ENCODE measurements at places on chromosomes 6 and 20.

DNA sequence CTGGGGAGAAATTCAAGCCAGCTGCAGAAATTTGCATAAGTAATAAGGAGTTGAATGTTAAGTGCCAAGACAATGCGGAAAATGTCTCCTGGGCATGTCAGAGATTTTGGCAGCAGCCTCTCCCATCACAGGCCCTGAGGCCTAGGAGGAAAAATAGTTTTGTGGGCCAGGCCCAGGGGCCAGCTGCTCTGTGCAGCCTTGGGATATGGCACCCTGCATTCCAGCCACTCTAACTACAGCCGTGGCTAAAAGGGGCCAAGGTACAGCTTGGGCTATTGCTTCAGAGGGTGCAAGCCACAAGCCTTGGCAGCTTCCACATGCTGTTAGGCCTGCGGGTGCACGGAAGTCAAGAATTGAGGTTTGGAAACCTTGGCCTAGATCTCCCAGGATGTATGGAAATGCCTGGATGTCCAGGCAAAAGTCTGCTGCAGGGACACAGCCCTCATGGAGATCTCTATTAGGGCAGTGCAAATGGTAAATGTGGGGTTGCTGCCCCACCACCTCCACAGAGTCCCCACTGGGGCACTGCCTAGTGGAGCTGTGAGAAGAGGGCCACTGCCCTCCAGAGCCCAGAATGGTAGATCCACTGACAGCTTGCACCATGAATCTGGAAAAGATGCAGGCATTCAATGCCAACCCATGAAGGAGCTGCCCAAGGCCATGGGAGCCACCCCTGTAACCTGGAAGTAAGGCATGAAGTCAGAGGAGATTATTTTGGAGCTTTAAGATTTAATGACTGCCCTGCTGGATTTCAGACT is 126.5 kb downstream of the DTNBP1 start:
- DNase-seq = no peak

DNA sequence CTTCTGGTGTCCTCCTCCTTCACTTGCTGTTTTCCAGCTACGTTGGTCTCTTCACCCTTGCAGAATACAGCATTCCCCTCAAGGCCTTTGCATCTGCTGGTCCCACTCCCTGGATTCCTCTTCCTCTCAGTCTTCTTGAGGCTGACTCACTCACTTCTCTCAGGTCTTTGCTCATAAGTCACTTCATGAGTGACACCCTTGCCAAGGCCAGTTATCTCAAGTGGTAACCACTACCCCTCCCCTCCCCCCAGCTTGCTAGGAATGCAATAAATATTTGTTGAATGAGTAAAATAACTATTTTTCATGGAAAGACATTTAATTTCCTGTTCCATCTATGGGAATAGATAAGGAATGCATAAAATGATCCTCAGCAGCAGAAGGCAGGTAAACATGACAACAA is 131.7 kb downstream of the PLCB4 start:
- DNase-seq = peak; percentile 43

DNA sequence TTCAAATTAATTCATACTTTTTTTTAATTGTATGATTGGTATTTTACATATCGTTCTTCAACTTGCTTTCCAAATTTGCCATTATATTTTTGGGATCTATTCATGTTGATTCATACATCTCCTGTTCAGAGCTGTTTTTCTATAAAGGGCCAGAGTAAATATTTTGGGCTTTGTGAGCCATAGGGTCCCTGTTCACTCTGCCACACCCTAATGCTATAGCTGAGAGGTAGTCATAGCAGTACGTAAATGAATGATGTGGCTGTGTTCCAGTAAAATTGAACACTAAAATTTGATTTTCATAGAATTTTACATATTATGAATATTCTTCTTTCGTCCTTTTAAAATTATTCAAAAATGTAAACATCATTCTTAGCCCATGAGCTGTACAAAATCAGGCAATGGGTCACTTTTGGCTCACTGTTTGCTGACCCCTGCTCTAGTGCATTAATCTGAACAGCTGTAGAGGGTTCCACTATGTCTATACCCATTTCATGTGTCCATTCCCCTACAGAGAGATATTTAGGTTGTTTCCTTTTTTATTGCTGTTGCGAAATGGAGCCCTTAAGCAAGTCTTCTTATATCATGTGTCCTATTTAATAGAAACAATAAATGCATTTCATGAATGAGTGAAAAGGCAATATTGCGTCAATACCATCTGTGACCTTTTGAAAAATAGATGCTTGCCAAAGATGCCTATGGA is 136.4 kb upstream of the SALL4 start:
- peak; percentile 13 for DNase-seq

GRCh38 chr20:5416086-5416485 is 99.3 kb upstream of the PROKR2 start:
- DNase-seq = no peak

DNA sequence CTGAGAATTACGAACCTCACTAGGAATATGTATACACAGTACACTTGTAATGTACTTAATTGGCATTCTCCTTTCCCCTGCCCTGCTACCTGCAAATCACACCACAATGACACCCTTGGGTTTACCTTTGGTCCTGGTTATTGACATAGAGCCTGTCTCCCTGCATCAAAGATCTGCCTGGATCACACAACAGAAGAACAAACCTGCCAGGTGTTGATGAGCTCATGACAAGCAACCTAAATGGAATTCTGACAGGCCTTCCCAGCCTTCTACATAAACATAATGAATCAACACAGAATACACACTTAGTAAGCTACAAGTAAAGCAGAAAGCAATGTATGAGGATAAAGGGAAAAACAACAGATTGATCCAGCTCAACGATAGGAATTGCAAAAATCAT is 95.6 kb downstream of the HDGFL1 start:
- no peak for DNase-seq

DNA sequence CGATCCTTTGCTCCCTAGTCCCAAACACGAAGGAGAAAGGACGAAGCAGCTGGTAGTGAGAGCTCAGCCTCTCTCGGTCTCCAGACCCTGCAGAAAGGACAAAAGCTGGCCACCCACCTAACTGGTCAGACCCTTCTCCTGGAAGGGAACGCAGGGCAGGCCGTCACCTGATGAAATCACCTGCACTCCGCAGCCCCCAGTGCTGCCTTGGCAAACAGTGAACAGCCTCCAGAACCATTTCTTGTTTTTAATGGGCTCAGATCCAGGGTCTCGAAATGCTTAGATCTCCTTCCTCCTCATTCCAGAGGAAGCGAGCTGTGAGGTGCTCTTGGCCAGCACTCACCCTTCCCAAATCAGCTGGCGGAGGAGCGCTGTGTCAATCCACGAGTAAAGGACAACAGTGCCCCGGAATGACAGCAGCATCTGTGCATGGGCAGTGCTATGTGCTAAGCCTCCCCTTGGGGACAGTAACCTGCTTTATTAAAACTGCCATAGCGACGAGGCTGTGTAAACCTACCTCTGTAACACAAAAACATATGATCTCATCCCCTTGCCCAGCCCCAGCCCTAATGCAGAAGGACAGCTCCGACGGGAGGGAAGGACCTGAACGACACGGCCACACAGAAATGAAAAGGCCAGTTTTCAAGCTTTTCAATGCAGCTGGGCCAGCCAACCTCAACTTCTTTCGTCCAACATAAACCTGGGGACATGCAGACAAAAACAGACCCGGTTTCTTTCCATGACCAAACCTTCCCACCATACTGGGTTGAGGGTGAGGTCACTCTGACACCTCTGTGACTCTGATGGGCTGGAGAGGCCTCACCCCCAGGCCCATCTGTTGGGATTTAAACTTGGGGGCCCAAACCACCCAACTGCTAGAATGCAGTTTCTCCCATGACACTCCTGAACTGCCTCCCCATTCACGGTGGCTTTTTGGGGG is 43.3 kb downstream of the SULF2 start:
- DNase-seq = no peak

GRCh38 chr6:140029551-140029950 is 655.1 kb upstream of the CITED2 start:
- no peak for DNase-seq

DNA sequence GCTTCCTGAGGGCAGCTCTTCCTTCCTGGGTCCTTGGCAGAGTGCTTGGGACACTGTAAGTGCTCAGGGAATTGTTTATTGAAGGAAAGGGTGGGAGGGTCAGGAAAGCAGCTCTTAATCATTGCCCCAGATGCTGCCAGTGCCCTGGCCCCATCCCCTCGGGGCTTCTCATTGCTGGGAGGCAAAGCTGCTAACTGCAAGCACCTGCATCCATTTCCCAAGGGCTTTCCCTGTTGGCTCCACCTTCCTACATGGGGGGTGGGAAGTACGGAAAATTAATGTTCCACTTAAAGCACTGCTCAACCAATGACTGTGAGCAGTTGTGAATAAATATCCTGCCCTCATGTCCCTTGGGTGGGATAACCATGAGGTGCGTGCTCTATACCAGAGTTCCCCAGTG is 56.4 kb downstream of the NDUFAF5 start:
- DNase-seq = no peak

- no peak for DNase-seq
Observed at GRCh38 chr20:13900496-13900895, 89.9 kb downstream of the SEL1L2 start.

GRCh38 chr20:43431134-43431519 is 26.6 kb upstream of the SRSF6 start:
- peak; percentile 11 for DNase-seq
